ENCODE measurements at places on chromosomes 3 and 15.

GRCh38 chr3:63872135-63872924 lies 8.7 kb downstream of the ATXN7 start:
- DNase-seq: no peak

GRCh38 chr3:31839144-31839917 lies 141.7 kb downstream of the OSBPL10 start:
- DNase-seq: no peak

DNA sequence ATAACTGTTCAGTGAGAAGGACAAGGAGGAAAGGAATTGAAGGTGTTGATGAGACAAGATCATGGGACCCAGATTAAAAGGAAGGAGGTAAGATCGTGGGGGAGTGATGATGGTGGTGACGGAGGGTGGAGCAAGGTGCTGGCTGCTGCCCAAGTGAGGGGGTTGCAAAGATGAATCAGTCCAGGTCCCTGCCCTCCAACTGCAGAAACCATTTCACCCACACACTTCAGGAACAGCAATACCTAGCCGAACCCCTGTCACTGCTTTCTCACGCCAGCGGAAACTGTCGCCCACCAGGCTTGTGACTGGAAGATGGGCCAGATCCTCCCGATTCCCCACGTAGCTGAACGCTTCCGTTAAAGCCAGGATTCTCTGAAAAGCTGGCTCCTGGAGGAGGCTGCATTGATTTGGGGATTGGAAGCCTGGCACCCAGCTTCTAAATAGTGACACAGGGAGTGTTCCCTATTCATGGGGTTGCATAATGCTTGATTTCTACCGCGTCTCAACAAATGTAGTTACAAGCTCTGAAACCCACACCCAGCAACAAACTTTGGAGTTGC lies 3.2 kb upstream of the LSG1 start:
- peak; percentile 21 for DNase-seq

- DNase-seq: no peak
These were observed 39.1 kb downstream of the KLF13 start for GRCh38 chr15:31365655-31366127.

GRCh38 chr3:124845406-124845805 lies 41.8 kb downstream of the ITGB5 start:
- DNase-seq: no peak

GRCh38 chr3:151109286-151109800 lies 23.9 kb downstream of the MED12L start:
- DNase-seq: no peak

- no peak for DNase-seq
These were observed 22.3 kb upstream of the GPR171 start for GRCh38 chr3:151225040-151225975.

DNA sequence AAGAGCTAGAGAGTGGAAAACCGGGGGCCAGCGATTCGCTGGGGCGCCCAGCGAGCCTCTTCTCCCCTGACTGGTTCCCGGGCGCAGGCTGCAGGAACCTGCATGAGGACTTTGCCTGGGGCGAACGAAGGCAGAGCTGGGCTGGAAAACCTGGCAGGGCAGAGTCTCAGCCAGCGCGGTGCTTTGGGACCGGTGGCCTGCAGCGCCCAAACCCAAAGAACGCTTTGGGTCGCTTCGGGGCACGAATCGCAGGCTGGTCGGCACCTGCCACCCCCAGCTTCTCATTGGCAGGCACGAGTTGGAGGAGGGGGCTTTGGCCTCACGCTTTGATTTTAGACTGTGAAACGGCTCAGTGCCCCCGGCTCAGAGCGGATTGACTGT lies 3.0 kb downstream of the ONECUT1 start:
- no peak for DNase-seq

DNA sequence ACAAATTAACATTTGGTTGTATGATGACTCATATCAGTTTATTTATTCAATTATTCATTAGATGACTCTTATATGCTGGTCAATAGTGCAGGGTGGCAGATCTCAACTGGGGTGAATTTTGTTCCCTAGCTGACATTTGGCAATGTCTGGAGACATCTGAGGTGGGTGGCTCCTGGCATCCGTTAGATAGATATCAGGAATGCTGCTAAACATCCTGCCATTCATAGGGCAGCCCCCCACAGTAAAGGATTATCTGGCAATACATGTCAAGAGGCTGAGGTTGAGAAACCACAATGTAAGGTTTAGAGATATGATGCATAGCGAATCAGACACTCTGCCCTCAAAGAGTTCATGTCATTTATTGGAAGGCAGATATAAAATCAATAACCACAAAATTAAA lies 719.9 kb downstream of the CADM2 start:
- no peak for DNase-seq

GRCh38 chr3:139231555-139232281 lies 112.1 kb upstream of the MRPS22 start:
- no peak for DNase-seq

GRCh38 chr3:26193558-26193957 lies 403.7 kb downstream of the OXSM start:
- DNase-seq: no peak

GRCh38 chr3:99410789-99411311 lies 227.5 kb upstream of the COL8A1 start:
- no peak for DNase-seq

GRCh38 chr3:134299888-134300206 lies 49.2 kb upstream of the RYK start:
- DNase-seq: no peak

GRCh38 chr3:12473511-12473910 lies 10.8 kb upstream of the TSEN2 start:
- DNase-seq: no peak

GRCh38 chr15:80915472-80915871 lies 74.1 kb downstream of the MESD start:
- no peak for DNase-seq

DNA sequence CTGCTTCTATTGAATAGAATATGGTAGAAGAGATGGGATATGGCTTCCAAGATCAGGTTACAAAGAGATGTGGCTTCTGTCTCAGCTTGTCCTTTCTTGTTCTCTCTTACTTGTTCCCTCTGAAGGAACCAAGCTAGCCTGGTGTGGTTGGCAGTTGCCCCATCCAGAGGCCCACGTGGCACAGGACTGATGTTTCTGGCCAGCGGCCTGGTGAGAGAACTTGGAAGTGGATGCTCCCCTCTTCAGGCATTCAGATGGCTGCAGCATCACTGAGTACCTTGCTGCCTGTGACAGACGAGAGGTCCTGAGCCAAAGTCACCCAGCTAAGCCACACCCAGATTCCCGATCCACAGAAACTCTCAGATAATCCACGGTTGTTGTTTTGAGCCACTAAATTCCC lies 183.6 kb downstream of the NSMCE3 start:
- DNase-seq: no peak

- DNase-seq: no peak
These were observed 78.7 kb downstream of the SLC9A9 start for GRCh38 chr3:143769616-143770015.

DNA sequence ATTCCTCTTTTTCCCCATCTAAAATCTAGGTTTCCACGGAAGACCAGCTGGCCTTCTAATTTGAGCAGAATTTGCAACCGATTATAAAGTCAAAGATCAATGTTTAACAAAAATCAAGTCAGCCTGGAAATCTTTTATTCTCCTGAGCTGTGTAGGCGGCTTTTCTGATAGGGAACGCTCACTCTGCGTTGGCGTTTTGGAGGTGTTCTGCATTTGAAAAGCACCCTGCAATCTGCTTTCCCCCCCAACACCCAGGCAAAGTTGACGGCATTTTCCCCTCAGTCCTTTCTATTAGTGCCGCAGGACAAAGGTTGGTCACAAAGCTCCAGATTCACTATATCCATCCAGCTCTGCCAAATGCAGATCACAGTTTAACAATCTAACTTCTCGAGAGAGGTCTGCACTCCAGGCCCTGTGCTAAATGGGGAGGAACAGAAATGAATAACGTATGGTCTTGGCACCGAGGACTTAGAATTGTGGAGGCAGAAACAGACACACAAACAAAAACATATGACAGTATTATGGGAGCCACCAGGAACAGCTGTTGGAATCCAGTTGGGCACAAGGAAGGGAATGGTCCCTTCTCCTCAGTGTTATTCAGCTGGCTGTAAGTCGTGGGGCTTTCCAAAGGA lies 50.4 kb upstream of the LARS2 start:
- DNase-seq: no peak

- DNase-seq: no peak
These were observed 25.8 kb downstream of the PLA2G4D start for GRCh38 chr15:42068601-42069000.

GRCh38 chr3:126395846-126396513 lies 1.3 kb downstream of the CFAP100 start:
- no peak for DNase-seq

- DNase-seq: no peak
These were observed 276.6 kb upstream of the NR2F2 start for GRCh38 chr15:96053781-96054428.

- DNase-seq: no peak
These were observed 410.4 kb downstream of the SHQ1 start for GRCh38 chr3:72437661-72438406.

DNA sequence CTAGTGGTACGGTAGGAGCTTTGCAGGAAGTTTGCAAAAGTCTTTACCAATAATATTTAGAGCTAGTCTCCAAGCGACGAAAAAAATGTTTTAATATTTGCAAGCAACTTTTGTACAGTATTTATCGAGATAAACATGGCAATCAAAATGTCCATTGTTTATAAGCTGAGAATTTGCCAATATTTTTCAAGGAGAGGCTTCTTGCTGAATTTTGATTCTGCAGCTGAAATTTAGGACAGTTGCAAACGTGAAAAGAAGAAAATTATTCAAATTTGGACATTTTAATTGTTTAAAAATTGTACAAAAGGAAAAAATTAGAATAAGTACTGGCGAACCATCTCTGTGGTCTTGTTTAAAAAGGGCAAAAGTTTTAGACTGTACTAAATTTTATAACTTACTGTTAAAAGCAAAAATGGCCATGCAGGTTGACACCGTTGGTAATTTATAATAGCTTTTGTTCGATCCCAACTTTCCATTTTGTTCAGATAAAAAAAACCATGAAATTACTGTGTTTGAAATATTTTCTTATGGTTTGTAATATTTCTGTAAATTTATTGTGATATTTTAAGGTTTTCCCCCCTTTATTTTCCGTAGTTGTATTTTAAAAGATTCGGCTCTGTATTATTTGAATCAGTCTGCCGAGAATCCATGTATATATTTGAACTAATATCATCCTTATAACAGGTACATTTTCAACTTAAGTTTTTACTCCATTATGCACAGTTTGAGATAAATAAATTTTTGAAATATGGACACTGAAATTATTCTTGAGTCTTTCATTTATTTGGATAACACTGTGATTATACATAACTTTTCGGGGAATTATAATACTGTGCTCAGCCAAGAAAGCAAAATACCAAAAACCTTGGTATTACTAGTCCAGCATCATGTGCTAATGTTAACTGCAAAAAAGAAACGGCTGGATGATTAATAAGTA lies 2.2 kb downstream of the SOX2 start:
- no peak for DNase-seq

GRCh38 chr15:20344601-20345400 lies 196.8 kb downstream of the GOLGA6L6 start:
- no peak for DNase-seq

GRCh38 chr3:22632536-22632935 lies 570.6 kb upstream of the UBE2E2 start:
- no peak for DNase-seq

DNA sequence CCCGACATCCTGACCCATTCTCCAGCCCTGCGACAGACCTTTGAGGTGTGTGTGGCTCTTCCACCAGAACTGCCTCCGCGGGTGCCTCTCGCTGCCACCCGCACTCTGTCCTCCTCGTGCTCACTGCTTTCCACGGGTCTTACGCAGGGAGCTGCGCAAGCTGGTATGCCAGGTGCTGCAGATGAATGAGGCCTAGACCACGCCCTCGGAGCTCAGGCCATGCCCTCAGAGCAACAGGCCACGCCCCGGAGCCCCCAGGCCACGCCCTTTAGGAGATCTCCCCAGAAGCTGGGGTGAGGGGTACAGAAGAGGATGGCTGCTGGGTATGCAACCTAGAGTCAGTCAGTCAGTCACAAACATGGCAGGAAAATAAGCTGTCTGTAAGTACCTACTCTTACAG lies 300.3 kb downstream of the GABRG3 start:
- DNase-seq: no peak

DNA sequence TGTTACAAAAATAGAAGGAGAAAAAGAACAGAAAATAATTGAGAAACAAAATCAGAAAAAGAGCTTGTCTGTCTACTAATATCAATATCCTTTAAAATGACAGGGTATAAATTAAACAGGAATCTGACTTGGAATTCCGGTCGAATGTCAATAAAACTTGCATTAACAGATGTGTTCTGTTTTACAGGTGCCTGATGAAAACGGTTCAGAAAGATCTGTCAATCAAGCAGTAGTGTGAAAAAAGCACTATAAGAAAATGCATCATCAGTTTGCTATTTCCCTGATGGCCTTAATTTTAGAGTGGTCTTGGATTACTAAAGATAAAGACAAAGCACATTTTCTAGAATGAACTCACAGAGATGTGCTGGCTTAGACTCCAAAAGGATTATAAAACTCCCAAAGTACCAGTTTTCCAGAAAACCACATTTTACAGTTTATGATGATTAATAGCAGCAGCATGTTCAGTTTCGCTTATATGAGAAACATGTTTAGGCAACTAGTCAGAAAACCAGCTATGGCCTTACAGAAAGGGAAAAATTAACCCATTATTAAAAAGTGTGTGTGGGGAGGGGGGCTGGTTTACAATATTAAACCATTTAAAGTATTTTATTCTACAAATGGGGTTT lies 8.2 kb upstream of the C3orf38 start:
- DNase-seq: no peak

DNA sequence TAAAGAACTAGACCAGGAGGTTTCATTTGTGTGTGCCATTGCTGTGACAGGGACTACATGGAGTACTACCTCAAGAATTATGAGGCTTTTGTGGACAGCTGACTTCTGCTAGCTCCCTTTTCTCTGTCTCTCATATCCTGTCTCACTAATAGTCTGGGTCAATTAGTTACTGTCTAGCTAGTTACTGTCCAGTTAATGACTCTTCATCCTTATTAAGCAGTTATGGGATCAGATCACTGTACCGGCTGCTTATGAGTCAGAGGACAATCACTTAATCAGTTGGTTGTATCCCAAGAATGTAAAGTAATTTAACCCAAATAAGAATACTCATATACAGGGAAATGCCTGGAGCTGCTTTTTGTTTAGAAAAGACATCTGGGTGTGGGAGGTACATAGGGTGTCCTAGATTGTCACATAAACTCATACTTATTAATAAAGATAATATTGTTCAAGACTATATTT lies 158.0 kb downstream of the CDIN1 start:
- no peak for DNase-seq

DNA sequence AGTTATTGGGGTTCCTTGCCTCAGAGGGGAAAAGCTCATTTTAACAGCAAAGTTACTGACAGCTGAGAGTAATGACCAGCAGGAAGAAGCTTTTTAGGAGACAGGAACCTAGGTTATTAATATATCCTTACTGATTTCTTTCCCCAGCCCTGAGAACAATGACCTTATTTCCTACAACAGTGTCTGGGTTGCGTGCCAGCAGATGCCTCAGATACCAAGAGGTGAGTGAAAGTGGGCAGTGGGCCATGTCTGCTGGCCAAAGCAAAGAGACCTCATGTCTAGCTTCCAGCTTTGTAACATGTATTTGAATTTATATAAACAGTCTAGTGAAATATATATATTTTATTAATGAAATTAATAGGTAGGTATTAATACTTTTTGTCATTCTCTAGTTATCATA lies 5.0 kb downstream of the CCNDBP1 start:
- DNase-seq: no peak

GRCh38 chr3:121491683-121492320 lies 54.0 kb downstream of the POLQ start:
- no peak for DNase-seq
